GM19239 (cell line): ENCODE measurements at places on chromosomes 11 and 22.

GRCh38 chr11:92775003-92775676 lies 194.3 kb upstream of the MTNR1B start:
- no peak for DNase-seq

DNA sequence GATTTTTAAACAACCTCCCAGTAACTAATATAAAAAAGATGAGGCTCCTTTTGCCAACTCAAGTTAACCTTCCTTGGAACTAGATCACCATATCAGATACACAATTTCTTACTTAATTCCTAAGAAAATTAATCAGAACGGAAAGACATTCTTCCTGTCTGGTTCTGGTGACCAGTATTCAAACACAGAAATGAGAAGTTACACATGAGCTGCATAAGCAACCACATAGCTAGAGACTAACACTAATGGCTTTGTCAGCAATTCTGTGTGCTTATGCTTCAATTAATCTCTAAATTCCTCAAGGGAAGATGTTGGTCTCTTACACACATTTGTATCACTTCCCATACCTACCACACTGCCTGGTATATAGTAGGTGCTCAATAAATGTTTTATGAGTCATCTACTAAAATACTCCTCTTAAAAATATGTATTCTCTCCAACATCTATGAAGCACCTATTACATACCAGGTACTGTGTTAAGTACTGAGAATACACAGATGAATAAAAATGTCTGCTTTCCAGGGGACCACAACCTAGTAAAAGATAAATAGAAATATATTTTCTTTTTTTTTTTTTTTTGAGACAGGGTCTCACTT lies 54.5 kb downstream of the GAB2 start:
- no peak for DNase-seq

- DNase-seq, result peak; percentile 92
These were observed 13.9 kb downstream of the OTUB1 start for GRCh38 chr11:64000026-64000739.

GRCh38 chr11:76604081-76604625 lies 66.4 kb downstream of the LRRC32 start:
- no peak for DNase-seq

DNA sequence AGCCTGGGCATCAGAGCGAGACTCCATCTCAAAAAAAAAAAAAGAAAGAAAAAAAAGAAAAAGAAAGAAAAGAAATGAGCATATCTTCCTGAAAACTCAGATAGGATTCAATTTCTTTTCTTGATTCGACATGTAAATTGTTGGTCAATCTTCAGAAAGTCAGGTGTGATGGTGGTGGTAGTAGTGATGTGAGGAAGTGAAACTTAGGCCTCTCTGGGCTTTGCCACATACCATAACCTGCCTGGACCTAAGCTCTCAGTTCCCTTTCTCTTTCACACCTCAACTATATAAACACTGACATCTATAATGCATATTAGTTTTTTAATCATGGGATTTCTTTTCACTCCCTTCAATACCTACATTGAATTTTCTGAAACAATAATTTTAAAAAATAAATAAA lies 98.0 kb upstream of the TBCEL start:
- DNase-seq, result peak; percentile 87

- no peak for DNase-seq
These were observed 553 bp upstream of the USP47 start for GRCh38 chr11:11841116-11841722.

GRCh38 chr11:121999651-122000050 lies 116.4 kb downstream of the BLID start:
- no peak for DNase-seq

- no peak for DNase-seq
These were observed 46.1 kb upstream of the LINC01488 start for GRCh38 chr11:69435161-69435986.

DNA sequence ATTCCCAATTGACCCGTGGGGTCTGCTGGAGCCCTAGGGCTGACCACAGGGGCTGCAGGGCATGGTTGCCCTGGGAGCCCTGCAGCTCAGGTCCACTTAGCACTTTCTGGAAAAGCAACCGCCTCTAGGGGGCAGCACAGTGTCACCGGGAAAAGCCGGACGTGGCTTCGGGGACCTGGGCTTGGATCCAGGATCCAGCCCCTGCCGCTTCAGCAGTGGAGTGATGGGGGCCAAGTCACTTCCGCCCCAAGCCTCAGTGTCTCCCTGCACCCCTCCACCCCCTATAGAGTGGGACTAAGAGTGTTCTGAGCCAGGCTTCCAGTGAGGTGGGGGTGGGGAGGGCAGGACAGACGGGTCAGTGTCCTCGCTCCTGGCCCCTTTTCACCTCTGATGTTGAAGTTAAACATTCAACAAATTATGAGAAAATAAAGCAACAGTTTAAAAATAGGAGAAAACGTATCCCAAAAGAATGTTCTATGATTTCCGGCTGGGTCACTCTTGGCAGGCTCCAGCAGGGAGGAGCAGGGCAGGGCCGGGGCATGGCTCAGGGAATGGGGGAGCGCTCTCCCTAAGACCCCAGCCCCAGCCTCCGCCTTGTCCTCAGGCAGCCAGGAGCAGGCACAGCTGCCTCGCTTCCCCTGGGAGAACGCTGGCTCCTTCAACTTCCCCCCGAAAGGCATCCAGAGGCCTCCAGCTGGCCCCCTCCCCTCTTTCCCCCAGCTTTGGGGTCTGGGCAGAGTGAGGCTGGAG lies 96.5 kb upstream of the FGF3 start:
- peak; percentile 54 for DNase-seq

GRCh38 chr22:38964989-38965388 lies 7.6 kb downstream of the APOBEC3A start:
- no peak for DNase-seq

GRCh38 chr22:37392721-37393328 lies 34.5 kb downstream of the ELFN2 start:
- DNase-seq, result no peak

DNA sequence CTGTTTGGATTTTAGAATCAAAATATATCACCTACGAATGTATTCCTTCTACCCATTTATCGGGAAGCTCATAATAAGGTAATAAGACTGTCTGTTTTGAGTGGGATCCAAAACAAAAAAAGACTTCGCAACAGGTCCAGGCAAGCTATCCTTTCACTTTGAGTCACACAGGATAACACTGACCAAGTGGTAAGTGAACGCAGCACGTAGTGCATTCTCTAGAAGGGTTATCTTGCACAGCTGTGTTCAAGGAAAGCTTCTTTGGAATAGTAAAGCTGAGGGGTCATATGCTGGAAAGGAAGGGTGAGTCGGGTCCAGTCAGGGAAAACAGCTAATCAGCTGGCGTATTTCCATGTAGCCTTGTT lies 22.3 kb upstream of the NRGN start:
- no peak for DNase-seq

DNA sequence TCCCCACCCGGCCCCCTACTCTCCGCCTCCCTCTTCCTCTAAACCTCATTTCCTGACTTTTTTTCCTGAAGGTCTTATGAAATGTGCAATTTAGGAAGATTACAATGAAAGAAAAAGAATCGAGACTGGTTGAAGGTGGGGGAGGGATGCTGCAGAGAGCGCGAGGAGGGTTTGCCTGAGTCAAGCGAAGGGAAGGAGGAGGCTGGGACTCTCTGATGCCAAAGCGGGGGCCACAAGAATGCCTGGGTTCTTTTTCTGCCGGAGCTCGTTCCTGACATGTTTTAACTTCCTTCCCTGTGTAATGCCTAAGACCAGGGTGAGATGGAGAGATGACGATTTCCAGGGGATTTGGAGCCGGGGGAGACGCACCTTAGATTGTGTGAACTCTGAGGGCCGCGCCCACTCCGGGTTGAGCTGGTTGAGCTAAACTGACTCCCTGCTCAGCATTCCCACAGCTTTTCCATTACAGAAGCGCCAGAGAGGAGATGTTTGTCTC lies 270.5 kb upstream of the SORL1-AS1 start:
- no peak for DNase-seq

GRCh38 chr11:33689501-33689900 lies 11.1 kb downstream of the C11orf91 start:
- no peak for DNase-seq

- DNase-seq, result no peak
These were observed 67.9 kb upstream of the PITPNB start for GRCh38 chr22:27986937-27987336.

- DNase-seq, result no peak
These were observed 286.4 kb downstream of the DYNC2H1 start for GRCh38 chr11:103395612-103396011.

GRCh38 chr11:63837027-63837688 lies 1.8 kb upstream of the MARK2 start:
- DNase-seq, result peak; percentile 69

DNA sequence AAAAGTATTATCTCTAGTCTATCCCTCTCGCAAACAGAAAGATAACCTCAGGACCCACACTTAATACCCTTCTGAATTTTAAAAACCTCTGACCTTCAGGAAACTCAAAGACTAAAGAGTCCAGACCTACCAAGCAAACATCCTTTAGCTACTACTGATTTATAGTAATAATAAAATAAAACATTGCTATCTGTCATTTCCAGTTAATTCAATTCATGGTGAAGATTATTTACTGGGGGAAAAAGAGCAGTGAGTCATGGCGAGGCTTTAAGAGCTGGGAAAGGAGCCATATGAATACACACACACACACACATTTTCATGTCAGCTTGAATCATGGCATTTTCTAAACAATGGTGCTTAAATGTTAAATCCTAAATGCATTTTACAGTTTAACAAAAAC lies 87.1 kb downstream of the FAM76B start:
- DNase-seq, result no peak

DNA sequence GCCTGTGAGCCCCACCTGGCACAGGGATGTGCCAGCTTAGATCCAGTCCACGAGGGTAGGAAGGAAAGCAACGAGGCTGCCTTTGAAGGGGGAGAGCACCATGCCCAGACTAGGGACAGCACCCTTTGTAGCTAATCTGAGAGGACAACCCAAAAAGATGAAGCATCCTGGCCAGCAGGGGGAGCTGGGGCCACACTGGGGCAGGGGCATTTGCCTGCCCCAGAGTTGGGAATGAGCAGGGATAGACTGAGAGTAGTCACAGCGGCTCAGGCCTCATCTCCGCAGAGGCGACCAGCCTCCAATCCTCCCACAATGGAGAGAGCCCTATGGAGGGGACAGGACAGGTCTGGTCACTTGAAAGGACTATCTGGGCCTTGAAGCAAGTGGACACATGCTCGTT lies 16.4 kb downstream of the LMO1 start:
- no peak for DNase-seq

DNA sequence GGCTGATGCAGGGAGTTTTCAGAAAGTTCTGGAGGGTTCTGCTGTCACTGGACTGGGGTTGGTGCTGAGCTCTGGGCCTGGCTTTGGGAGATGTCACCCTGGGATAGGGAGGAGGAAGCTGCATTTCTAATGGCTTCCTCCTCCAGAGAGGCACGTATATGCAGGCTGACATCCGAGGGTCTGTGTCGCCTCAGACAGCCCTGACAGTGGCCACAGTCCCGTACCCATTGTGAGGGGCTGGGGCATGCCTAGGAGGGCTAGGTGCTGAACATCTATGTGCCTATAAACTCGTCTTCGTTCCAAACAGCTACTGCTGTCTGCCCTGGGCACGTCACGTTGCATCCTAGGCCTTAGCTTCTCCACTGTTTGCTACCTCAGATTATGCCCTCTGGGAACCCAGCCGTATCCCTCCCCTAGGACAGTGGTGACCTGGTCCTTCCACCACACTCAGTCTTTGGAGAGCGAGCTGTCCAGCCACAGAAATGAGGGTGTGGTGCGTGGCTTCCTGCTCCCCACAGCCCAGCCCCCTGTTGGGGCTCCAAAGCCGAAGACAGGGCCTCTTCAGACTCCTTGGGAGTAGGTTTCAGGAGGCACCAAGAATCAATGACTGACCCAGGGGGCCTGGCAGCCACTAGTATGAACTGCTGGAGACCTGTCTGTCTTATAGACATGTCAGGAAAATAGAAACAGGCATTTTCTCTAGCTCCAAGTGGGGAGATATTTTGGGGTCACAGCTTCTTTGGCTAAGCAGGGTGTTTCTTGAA lies 26.4 kb downstream of the ADAMTS15 start:
- DNase-seq, result no peak

DNA sequence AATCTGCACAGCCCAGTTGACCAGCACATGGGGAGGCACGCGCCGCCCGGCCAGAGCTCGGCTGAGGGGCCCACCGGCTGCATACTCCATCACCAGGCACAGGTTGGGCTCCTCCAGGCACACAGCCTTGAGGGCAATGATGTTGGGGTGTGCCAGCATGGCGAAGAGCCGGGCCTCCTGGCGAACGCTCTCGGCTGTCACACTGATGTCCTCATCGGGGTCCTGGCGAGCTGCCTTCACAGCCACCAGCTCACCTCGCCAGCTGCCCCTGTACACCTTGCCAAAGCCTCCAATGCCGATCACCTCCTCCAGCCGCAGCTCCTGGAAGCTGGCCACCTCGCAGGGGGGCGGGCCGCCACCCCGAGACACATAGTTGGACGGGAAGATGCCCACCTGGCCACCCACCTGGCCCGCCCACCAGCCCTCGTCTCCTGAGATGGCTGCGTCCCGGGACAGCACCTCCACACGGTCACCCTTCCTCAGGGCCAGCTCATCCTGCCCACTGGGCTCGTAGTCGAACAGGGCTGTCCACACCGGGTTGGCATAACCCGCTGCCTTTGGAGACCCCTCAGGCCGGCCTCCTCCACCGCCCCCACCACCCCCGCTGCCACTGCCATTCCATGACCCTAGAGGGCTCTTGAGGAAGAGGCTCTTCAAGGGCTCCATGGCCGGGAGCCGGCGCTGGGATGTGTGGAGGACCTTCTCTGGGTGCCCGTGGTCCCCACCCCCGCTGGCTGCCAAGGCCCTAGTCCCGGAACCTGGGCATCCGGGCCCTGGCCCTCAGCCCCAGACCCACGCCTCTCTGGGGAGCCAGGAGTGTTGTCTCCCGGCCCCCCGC lies 711 bp downstream of the MAP3K11 start:
- no peak for DNase-seq

- DNase-seq, result no peak
These were observed 5.2 kb upstream of the IL17REL start for GRCh38 chr22:50017701-50018224.

- no peak for DNase-seq
These were observed 40.3 kb downstream of the PARVG start for GRCh38 chr22:44220727-44221680.

DNA sequence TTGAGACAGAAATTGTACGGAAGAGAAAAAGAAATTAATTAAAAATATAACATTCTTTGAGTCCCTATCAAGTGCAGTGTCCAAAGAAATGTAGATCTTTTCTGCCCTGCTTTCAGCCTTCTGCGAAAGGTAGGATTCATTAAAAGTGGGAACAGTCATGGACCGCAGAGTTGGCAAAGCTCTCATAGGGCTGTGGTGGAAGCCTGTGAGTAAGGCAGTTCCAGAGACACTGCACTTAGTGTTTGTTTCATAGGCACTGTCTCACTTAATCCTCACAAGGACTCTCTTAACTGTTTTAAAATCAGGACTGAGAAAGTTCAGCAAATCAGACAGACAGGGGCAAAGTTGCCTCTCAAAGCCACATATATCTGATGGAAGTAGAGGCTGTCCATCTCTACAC lies 5.5 kb downstream of the MRGPRX2 start:
- no peak for DNase-seq

DNA sequence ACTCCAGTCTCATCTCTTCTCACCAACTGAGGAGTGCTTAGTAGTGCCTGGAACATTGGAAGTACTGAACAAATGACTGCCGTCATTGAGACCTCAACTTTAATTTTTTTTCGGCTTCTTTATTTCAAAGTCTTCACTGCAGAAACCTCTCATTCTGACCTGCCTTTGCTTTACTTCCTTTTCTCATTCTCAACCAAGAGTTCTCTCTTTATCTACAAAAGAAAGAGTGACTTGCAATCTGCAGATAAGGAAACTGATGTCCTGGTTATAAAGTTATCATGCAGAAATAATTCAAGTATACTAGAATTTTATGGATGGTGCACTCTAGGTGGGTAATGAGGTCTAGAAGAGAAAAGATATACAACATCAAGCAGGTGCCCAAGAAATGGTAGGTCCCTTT lies 1.2 kb upstream of the EED start:
- DNase-seq, result no peak

- no peak for DNase-seq
These were observed 371.8 kb upstream of the CHORDC1 start for GRCh38 chr11:90594658-90595057.
